ENCODE measurements at places on chromosomes 2 and 18. TPM values are rescaled to one million over a fixed set of nuclear protein-coding genes. Genes with fewer than 3 reads are reported as not detected.

DNA sequence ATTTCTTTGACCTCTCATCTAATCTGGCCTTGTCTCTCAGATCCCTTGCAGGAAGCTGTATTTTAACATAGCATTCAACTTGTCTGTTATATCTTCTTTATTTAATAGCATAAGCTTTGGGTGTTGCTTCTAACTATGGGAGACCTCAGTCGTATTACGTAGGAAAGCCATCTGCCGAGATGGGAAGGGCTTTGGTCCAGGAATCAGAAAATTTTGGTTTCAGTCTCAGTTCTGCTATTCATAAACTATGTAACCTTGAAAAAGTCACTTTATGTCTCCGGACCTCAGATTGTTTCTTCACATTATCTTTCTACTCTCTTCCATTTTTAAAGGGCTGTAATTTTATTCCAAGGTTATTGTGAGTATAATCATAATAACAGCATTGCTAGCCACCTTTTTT, 297.7 kb downstream of the SATB2 start:
- no peak overlapping the region for H3K27ac ChIP-seq
- H3K27me3 ChIP-seq, result no peaks in the 10 kb centered on the region
- H3K4me3 ChIP-seq, result no peak overlapping the region
- H3K4me1 ChIP-seq, result no peaks in the 10 kb centered on the region
- no peaks in the 10 kb centered on the region for H3K36me3 ChIP-seq

DNA sequence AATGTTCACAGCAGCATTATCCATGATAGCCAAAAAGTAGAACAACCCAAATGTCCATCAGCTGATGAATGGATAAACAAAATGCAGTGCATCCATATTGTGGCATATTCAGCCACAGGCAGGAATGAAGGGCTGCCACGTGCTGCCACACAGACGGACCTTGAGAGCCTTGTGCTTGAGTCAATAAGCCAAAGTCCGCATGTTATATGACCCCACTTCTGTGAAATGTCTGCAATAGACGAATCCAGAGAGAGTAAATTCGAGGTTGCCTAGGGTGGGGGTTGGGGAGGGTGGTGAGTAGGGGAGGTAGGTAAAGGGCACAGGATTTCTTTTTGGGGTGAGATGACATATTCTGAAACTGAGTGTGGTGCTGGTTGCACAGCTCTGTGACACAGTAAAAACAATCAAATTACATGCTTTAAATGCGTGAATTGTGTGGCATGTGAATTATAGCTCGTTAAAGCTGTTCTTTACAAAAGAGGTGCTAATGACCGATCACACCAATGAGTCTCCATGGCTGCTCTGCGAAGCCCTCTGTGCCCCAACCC, 38.9 kb upstream of the LDLRAD4 start:
- no peak for DNase-seq
- no peak overlapping the region for H3K27ac ChIP-seq
- no peaks in the 10 kb centered on the region for H3K27me3 ChIP-seq

DNA sequence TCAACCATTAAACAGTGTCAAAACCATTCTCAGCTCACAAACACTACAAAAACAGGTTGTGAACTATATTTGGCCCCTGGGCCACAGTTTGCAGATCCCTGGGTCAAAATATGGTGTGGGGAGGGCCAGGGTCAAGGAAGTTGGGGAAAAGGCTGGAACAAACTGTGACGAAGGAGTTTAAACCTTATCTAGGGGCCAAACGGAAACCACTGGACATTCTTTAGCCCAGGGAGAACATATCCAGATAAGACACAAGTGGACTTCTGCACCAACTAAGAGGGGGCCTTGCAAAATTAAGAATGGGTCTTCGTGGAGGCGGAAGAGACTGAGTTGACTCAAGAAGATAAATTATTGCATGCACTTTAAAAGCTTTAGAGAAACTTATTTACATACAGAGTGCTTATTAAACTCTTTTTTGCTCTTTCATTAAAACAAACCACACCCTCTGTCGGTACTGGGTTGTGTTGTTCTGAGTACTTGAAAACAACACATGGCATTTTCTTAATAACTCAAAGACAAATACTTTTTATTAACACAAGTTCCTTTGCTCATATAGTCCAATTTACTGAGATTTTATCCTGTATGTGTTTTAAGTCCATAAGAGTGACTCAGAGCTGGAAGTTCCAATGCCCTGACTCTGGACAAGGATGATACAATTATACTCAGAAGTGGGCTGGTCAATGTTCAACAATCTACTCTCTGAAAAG, 5.3 kb upstream of the ASAP2 start:
- no peak overlapping the region for H3K27ac ChIP-seq
- H3K36me3 ChIP-seq, result no peaks in the 10 kb centered on the region
- H3K4me1 ChIP-seq, result no peaks in the 10 kb centered on the region
- H3K27me3 ChIP-seq, result no peaks in the 10 kb centered on the region
- no peak overlapping the region for H3K4me3 ChIP-seq

- no peak for DNase-seq
- H3K27ac ChIP-seq, result no peak overlapping the region
- peaks cover 20% of the 10 kb centered on the region for H3K4me1 ChIP-seq
- no peak overlapping the region for H3K4me3 ChIP-seq
Observed at GRCh38 chr2:10431797-10432196, 16.3 kb downstream of the ODC1 start.

GRCh38 chr2:240160291-240161086, 20.0 kb upstream of the OTOS start:
- no peak for DNase-seq
- H3K27ac ChIP-seq, result no peak overlapping the region
- H3K27me3 ChIP-seq, result no peaks in the 10 kb centered on the region
- H3K36me3 ChIP-seq, result no peaks in the 10 kb centered on the region
- H3K4me1 ChIP-seq, result no peaks in the 10 kb centered on the region

- H3K4me1 ChIP-seq, result no peaks in the 10 kb centered on the region
- no peaks in the 10 kb centered on the region for H3K27me3 ChIP-seq
- no peaks in the 10 kb centered on the region for H3K36me3 ChIP-seq
- H3K4me3 ChIP-seq, result no peak overlapping the region
- no peak overlapping the region for H3K27ac ChIP-seq
- DNase-seq, result no peak
Observed at GRCh38 chr2:212424082-212424481, 114.5 kb downstream of the ERBB4 start.

DNA sequence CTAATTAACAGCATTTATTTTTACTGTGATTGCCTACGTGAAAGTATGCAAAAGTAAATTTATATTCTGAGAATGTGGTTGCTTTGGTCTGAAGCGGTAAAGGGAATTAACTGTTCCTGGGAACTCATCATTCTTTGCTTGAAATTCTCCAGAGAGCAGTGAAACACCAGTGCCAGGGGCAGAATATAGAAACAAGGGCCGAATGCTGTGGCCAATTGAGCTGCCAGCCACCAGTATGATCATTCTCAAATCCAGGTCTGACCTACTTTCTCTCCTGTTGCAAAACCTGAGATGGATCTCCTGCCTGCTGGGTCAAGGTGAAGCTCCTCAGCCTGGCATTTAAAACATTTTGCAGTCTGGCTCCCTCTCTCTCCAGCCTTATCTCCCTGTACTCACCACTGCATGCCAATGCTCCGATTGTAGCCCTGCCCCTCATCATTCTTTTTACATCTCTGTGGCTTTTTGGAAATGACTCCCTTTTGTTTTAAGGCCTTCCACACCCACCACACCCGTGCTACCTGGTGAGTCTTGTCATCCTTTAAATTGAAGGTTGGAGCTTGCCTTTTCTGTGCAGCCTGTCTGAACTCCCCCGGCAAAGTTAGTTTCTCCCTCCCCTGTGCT, 94.5 kb upstream of the TMEM178A start:
- H3K36me3 ChIP-seq, result no peaks in the 10 kb centered on the region
- no peaks in the 10 kb centered on the region for H3K27me3 ChIP-seq
- no peak overlapping the region for H3K27ac ChIP-seq
- no peak overlapping the region for H3K4me3 ChIP-seq

DNA sequence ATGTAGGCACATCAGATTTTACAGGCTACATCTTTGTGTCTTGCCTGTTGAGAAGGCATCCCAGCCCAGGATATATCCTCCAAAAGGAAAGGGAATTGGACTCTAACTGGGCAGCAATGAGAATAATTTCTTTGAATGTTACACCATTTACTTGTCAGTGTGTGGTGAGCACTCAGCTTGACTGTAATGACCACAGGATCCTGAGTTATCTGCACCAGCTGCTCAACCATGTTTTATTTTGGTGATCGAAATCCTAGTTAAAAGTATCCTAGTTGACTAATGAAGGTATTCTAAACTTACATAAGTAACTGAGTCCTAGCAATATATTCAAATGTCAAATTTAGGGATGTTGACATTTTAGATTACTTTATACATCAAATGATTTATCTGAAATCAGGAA, 123.0 kb downstream of the MYO3B start:
- DNase-seq, result no peak
- H3K27me3 ChIP-seq, result no peaks in the 10 kb centered on the region
- no peak overlapping the region for H3K4me3 ChIP-seq
- no peak overlapping the region for H3K27ac ChIP-seq
- H3K36me3 ChIP-seq, result no peaks in the 10 kb centered on the region
- no peaks in the 10 kb centered on the region for H3K4me1 ChIP-seq

- no peaks in the 10 kb centered on the region for H3K27me3 ChIP-seq
- H3K27ac ChIP-seq, result no peak overlapping the region
- H3K4me1 ChIP-seq, result no peaks in the 10 kb centered on the region
- H3K4me3 ChIP-seq, result no peak overlapping the region
- H3K36me3 ChIP-seq, result peaks cover 12% of the 10 kb centered on the region
Observed at GRCh38 chr2:240628808-240629618, 3.7 kb downstream of the GPR35 start.

DNA sequence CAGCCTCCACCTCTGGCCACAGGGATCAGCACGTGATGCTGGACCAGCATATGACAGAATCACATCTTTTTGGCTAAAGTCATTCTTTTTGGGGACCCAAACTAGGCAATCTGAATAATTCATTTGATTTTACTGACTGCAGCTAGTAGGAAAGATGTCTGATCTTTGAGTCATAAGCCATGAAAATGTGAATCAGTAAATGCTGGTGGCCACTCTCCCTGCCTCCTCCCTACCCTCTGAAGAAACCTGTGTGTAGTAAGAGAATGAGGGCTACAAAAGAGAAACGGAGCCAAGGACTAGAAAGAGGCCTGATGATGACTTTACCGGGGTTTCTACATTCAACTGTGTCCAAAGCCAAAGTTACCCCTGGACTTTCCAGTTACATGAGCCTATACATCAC, 10.1 kb upstream of the LRPPRC start:
- no peaks in the 10 kb centered on the region for H3K27me3 ChIP-seq
- no peak for DNase-seq
- H3K36me3 ChIP-seq, result no peaks in the 10 kb centered on the region
- peaks cover 3% of the 10 kb centered on the region for H3K4me1 ChIP-seq
- H3K27ac ChIP-seq, result no peak overlapping the region

DNA sequence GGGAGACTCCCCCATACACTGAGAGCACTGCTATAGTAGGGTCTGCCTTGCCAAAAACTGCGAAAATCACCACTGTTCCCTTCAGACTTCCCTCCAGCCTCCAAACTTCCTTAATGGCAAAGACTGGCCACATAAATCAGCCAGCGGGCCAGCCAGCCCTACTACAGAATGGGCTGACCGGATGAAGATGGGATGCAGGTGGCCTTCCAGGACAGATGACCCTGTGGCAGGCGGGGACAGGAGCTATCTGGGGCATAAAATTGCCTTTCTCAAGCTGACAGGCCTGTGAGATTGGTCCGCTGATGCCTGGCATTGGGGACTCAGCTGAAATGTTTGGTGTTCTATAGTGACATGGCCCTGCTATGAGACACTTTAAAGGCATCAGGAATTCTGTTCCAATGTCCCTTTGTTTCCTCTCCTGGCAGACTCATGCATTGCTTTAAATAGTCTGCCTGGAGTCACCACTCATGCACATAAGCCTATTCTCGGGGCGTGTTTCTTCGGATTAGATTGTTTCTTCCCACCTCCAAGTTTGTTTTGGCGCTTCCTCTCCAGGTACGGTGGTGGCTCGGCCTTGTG, 135.9 kb downstream of the ALPK2 start:
- DNase-seq, result no peak
- no peaks in the 10 kb centered on the region for H3K36me3 ChIP-seq
- H3K27ac ChIP-seq, result no peak overlapping the region
- no peaks in the 10 kb centered on the region for H3K27me3 ChIP-seq
- no peaks in the 10 kb centered on the region for H3K4me1 ChIP-seq
- no peak overlapping the region for H3K4me3 ChIP-seq

Gene EFR3B
- total RNA-seq, result 5.9 TPM

Gene PPP1R1C
- total RNA-seq, result 4.3 TPM

Gene EHD3
- 8.4 TPM for total RNA-seq

Gene SOWAHC
- 24.5 TPM for total RNA-seq

Gene IL1F10
- not detected for total RNA-seq

Gene LAMA1
- total RNA-seq, result 1.2 TPM

Measured in tibial nerve (tissue), 4 donors.